Body of pancreas (tissue), 4 donors: ENCODE measurements at places on chromosomes 5 and 9.
A peak's percentile ranks its signal among the peaks of the same experiment; 100 is the strongest.

GRCh38 chr5:10304932-10305331, 2.8 kb downstream of the CMBL start:
- no peak for DNase-seq

GRCh38 chr5:67173959-67174358, 22.6 kb downstream of the CD180 start:
- DNase-seq: no peak

- DNase-seq: peak; percentile 64
Measured at GRCh38 chr9:134707031-134707680, 65.6 kb downstream of the COL5A1 start.

DNA sequence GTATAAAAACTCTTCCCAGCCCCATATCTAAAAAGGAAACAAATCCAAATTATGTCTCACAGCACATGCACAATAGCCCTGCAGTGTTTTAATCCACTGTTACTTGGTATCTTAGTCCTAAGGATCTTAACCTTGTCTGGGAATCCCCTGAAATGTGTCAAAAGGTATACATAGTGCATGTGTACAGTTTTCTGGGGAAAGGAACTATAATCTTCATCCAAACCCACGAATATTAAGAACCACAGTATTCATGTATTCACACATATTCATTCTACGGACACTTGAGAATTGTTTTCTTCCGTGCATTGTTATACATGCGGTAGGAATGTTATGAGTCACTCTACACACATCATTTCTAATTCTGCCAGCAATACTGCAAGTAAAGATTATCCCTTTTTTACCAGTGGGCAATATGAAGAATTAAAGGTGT, 47.8 kb upstream of the SNX2 start:
- DNase-seq: no peak

DNA sequence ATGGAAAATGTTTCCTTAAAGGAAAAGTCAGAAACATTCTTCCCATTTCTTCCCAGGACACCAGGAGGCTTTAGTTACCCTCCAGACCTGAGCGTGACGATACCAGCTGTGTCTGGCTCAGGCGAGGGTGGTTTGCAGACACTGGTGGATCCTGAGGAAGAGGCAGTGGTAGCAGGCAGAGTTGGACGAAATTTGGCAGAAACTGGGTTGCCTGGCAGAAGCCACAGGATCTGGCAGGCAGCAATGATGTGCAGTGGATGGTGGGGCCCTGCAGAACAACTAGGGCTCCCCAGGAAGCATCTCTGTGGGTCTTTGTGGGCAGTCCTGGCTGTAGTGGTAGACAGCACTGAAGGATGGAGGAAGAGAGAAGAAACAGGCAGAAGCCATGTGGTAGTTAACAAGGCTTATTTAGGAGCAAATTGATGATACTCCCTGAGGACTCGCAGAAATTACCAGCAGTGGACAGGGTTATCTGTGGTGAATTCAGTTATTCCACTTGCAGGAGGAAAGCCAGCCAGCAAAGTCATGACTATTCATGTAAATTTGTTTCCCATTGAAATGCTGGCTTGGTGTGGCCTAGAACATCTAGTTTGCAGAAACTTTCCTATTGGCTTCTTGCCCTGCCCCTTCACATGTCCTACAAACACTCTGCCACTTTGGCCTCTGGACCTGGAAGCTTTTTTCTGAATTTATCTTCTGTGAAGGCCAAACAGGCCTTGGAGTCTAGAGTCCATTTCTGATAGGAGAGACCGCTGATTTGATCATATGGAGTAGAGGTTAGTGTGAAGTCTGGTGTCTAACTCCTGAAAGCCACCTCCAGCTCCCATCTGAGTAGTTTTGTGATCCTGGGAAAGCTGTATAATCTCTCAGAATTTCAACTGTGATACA, 212.0 kb downstream of the DMRT2 start:
- DNase-seq: no peak

DNA sequence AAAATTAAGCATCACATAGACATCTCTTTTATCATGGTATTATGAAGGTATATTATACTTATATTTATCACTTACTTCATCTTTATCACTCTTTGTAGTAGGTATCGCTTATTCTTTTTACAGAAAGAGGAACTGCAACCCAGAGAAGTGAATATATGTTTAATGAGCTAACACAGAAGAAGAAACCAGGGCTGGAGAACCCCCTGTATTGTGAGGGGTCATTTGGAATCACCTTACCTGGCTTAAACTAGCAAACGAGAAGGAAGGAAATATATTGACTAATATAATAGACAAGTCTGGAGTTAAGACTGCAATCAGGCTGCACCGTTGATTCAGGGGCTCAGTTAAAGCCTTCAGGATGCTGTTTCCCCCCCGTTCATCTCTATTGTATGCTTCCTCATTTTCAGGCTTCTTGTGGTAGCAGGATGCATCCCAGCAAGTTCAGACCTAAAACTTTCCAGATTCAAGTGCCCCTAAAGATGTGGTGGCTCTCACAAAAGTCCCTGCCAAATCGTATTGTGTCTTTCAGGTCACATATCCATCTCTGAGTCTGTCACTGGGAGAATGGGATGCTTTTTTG, 146.4 kb downstream of the GCNT1 start:
- no peak for DNase-seq

DNA sequence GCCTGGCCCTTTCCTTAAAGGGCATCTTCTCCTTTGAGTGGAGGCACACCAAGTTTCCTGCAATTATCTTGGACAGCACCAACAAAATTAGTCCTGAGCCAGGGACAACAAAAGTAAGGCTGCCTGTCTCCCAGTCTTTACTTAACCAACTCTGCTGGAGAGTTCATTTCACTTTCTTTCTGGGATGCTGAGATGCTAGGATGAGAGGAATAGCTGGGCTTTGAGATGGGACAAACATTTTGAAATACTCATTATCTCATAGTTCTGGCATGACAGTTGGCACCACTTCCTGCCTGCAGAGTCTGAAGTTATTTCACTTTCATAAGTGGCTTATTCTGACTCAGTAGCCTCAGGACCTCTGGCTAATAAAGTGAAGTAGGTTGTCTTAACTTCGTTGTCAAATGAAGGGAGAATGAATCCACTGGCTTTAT, 157.0 kb downstream of the C9orf152 start:
- peak; percentile 24 for DNase-seq

DNA sequence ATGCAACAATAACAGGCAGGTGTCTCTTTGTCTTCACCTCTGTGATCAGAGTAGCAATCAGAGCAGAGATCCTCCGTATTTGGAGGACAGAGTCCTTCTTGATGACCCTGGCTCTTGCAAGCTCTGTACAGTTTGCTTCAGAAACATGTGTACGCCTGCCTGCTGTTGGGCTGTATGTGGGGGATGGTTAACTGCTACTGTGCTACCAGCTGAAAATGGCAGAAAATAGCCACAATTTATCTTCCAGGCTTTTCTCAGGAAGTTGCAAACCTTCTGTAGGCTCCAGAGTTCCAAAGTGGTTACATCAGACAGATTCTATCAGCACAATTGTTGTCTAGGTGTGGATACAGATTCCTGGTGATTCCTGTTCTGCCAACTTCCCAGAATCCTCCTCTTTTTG, 35.5 kb downstream of the DDX46 start:
- no peak for DNase-seq

DNA sequence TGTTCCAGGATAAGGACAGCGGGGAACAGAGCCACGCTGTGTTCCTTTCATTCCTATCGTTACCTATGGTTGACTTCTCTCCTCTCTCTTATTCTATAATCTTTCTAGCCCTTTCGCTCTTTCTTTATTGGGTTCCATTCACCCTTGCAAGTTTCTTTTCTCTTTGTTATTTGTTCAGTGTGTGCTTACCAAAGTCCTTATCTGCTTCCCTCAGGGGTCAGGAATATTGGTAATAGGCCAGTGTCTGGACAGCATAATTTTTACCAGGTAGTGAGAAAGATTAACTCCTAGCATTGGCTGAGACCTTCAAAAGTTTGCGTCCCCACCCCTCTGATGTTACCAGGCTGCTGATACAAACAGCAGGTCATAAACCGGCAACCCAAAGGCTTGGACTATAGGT, 4.9 kb downstream of the SGCD start:
- DNase-seq: no peak

GRCh38 chr5:123207852-123208251, 118.8 kb downstream of the PRDM6 start:
- DNase-seq: no peak

- no peak for DNase-seq
Measured at GRCh38 chr9:109342878-109343277, 22.0 kb upstream of the EPB41L4B start.

DNA sequence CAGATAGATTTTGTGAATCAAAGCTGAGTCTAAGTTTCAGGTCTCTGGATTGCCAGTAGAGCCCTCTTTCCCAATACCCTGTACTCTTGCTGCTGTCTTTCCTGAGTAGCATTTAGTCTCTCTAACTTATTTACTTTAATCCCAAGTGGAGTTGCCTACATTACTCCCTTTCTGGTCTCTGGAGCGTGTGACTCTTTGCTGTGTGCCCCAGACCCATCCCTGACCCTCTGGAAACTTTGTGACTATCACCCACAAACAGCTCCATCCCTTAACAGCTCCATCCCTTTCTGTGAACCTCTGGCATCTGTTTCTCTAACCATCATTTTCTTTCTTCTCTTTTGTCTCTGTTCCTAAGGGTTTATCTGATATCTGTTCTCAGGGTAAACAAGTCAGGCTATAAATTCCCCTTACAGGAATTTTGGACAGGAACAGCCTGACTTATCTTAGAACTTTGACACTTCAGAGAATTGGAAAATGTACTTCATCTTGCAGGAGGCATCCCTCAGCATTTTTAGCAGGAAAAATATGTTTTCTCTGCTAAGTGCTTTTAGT, 1167.1 kb upstream of the SEMA6A start:
- DNase-seq: no peak

DNA sequence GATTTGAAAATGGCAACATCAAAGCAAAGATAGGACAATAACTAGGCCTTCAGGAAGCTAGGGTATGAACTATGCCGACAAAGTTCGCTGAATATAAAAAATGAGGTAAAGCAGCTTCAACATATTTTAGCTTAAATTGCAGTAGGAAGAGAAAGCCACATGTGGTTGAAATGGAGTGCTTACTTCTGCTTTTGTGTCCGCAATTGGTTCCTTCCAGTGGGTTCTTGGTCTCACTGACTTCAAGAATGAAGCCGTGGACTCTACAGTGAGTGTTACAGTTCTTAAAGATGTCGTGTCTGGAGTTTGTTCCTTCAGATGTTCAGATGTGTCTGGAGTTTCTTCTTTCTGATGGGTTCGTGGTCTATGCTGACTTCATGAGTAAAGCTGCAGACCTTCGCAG, 95.2 kb downstream of the APTX start:
- DNase-seq: no peak

DNA sequence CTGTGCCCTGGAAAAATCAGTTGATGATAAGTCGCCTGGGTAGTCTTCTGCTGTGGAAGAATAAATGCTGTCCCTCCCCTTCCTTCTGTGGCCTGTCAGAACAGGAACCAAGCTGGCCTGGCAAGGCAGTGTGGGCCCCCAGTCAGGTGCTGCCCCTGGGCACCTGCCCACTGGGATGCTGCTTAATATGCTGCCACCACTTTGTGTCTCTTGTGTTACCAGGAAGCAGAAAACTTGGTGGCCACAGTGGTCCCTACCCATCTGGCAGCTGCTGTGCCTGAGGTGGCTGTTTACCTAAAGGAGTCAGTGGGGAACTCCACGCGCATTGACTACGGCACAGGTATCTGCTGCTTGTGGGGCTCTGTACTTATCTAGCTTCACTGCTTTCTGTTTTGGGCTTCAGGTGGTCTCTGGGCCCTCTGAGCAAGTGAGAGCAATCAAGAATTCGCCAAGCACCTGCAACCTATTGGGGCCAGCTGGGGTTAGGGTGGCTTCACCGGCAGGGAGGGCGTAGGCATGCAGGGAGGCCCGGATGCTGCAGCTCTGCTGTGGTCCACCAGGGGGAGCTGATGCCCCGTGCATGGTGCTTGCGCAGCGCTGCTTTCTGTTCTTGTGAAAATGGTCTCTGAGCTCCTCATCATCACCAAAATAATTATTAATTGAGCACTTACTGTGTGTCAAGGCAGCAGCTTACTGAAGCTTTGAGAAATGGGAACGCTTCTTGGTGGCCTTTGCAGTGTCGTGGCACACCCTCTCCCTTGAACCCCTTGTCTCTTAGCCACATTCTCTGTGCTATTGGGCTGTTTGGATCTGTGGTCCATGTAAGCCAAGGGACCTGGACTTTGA, 20.3 kb downstream of the PTPA start:
- peak; percentile 81 for DNase-seq

- DNase-seq: no peak
Measured at GRCh38 chr5:101955891-101956290, 340.2 kb downstream of the SLCO4C1 start.

DNA sequence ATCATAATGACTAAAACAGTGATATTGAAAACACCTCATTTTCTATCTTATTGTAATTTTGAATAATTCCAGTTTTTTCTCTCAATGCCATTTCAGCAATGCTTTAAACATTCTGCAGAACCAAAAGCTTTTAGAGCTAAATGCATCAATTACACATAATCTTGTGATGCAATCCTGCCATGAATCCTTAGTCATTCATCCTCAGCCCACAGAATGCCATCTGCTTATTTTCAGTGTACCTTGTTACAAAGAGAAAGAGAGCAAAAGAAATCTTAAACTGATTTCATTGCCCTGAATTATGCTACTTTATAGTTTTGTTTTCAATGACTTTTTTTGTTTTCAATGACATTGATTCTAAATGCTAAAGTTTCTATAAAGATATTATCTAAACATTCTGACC, 1234.8 kb upstream of the C9orf72 start:
- no peak for DNase-seq

- no peak for DNase-seq
Measured at GRCh38 chr5:177350776-177351391, 584 bp downstream of the LMAN2 start.

DNA sequence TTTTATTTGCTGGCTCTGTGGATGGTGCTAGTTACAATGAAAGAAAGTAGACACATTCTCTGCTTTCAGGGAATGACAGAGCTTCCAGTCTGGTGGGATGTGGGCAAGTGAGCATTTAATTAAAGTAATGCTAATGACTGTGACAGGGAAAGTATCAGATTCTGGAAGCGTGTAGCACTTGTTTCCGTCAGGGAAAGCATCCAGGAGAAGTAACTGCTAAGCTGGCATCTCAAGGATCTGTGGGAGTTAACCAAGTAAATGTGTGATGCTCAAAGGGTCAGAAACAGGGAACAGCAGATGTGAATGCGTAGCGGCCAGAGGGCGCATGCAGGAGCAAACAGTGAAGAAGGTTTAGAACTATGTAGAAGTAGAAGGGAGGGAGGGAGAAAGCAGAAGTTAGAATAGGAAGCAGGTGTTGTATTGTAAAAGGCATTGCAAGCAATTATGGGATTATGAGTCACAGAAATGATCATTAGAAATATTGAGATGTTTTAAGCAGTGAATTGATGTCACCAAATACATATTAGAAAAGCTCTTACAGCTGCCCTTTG, 12.2 kb downstream of the KLHL9 start:
- no peak for DNase-seq

DNA sequence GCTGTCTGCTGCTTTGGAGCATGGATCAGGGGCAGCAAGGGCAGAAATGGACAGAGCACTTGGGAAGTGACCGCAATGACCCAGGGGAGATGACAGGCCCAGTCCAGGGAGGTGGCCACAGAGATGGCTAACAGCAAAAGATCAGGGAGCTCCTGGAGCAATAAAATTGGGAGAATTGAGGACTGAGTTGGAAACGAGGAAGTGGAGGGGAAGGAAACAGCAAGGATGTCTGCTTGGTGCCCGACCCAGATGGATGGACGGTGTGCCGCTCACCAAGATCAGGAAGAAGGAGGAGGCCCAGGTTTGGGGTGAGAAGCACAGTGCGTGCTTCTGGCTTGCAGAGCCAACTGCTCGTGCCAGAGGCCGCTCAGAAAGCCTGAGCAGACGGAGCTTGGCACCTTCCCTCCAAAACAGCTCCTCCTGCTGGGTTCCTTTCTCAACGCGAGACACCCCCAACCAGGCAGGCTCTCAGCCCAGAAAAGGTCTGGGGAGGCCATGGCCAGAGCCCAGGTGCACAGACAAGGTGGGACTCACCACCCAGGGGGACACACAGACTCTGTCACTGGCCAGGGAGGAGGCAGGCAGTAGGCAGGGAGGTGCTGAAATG, 1.7 kb upstream of the SLC34A1 start:
- DNase-seq: peak; percentile 67
